ENCODE measurements at places on chromosomes 3 and 15. TPM values are rescaled to one million over a fixed set of nuclear protein-coding genes. Genes with fewer than 3 reads are reported as not detected.

HRG gene
- not detected for total RNA-seq

GOLGA6B gene
- total RNA-seq, result not detected

MYLK gene
- 13.6 TPM for total RNA-seq

FETUB gene
- total RNA-seq, result not detected

CX3CR1 gene
- total RNA-seq, result 28.8 TPM

PLSCR4 gene
- 30.2 TPM for total RNA-seq

Measured in diencephalon (tissue), 1 donor.